ENCODE measurements at places on chromosomes 16 and 17.

- H3K4me3 ChIP-seq: peak overlapping the region; percentile 84
- peaks cover 34% of the 10 kb centered on the region for H3K4me1 ChIP-seq
- H3K36me3 ChIP-seq: peaks cover 2% of the 10 kb centered on the region
- no peaks in the 10 kb centered on the region for H3K27me3 ChIP-seq
These were observed 17.7 kb upstream of the RMI2 start for GRCh38 chr16:11327277-11328171.

GRCh38 chr17:46950997-46951621, 27.9 kb downstream of the RPRML start:
- no peak overlapping the region for H3K27ac ChIP-seq
- H3K4me1 ChIP-seq: peaks cover 6% of the 10 kb centered on the region
- H3K36me3 ChIP-seq: peaks cover 3% of the 10 kb centered on the region
- no peak overlapping the region for H3K4me3 ChIP-seq

DNA sequence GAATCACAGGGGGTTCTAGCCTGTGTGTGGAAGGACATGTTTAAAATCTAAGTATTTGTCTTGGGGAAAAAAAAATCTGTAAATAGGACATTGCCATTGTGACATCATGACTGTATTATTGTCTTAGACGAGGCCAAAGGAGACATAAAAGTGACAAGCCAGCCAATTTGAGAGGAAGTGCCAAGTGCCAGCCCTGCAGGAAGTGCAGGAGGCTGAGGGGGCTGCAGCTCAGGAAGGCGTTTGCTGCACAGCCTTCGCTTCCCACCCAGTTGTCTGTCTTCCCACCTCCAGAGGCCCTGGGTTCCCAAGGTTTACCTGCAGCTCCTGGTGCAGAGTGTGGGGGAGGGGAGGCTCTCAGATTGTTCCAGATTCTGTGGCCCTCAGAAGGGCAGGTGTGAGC, 1.3 kb downstream of the ADCY7 start:
- peaks cover 3% of the 10 kb centered on the region for H3K36me3 ChIP-seq
- no peaks in the 10 kb centered on the region for H3K27me3 ChIP-seq
- DNase-seq: no peak
- peaks cover 66% of the 10 kb centered on the region for H3K4me1 ChIP-seq
- peak overlapping the region; percentile 98 for H3K27ac ChIP-seq

- DNase-seq: no peak
- no peak overlapping the region for H3K4me3 ChIP-seq
- no peaks in the 10 kb centered on the region for H3K36me3 ChIP-seq
- peaks cover 67% of the 10 kb centered on the region for H3K27me3 ChIP-seq
- H3K4me1 ChIP-seq: peaks cover 6% of the 10 kb centered on the region
These were observed 88.9 kb downstream of the ASIC2 start for GRCh38 chr17:33204156-33204555.

DNA sequence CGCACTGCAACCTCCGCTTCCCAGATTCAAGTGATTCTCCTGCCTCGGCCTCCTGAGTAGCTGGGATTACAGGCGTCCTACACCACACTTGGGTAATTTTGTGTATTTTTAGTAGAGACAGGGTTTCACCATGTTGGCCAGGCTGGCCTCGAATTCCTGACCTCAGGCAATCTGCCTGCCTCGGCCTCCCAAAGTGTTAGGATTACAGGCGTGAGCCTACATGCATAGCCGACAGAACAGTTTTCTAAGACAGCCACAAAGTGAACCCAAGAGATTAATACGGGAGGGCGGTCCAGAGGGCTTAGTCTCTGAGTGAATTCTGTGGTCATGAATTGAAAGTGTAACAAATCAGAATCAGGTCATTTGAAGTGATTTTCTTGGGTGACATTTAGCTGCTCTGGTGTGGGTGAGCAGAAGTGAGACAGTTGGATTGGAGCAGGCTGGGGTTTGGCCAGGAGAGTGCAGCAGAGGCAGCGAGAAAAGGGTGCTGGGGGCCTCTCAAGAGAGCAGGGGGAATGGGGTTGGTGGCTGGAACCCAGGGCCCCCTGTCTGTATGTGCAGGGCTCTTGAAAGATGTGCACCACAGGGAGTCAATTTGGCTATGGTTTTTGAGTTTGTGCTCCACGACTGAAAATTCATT, 231.4 kb upstream of the WSCD1 start:
- H3K36me3 ChIP-seq: no peaks in the 10 kb centered on the region
- peaks cover 7% of the 10 kb centered on the region for H3K27me3 ChIP-seq
- DNase-seq: no peak
- peaks cover 2% of the 10 kb centered on the region for H3K4me1 ChIP-seq

- no peak for DNase-seq
- peaks cover 15% of the 10 kb centered on the region for H3K4me1 ChIP-seq
- peaks cover 3% of the 10 kb centered on the region for H3K36me3 ChIP-seq
- no peaks in the 10 kb centered on the region for H3K27me3 ChIP-seq
- peak overlapping the region; percentile 87 for H3K27ac ChIP-seq
These were observed 12.1 kb downstream of the CYB561 start for GRCh38 chr17:63433746-63434591.

DNA sequence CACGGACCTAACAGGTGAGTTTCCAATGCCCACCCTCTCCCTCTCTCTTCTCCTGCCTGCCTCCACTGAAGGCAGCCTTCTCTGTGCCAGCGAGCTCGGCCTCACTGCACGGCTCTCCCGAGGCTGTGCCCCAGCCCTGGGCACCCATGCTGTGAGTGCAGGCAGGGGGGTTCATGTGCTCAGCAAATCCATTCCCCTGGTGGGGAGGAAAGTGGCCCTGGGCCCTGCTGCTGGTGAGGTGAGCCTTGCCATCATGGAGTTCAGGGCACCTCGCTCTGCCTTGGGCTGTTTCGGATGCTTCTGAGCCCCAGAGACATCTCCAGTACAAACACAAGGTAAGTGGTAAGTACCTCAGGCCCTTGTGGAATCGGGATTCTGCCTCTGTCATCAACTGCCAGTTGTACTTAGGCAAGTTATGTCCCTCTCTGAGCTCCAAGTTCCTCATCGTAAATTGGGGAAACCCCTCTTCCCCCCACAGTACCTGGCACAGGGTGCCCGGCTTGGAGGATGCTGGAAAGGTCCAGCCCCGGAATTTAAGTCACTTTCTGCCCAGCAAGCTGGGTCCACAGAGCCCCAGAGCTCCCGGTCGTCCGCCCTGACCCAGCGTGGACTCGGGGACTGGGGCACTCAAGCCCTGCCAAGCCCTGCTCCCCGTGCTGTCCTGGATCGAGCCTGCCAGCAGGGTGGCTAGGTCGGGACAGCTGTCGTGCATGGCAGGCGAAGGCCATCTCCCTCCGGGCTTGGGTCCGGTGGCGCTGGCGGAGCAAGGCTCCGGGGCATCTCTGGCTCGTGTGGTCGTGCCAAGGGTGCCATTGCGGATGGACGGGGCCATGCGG, 684 bp upstream of the NUDT16L1 start:
- no peaks in the 10 kb centered on the region for H3K36me3 ChIP-seq
- H3K27me3 ChIP-seq: no peaks in the 10 kb centered on the region
- H3K4me1 ChIP-seq: peaks cover 10% of the 10 kb centered on the region
- no peak for DNase-seq
- peak overlapping the region; percentile 88 for H3K4me3 ChIP-seq
- peak overlapping the region; percentile 27 for H3K27ac ChIP-seq

- DNase-seq: no peak
- H3K36me3 ChIP-seq: no peaks in the 10 kb centered on the region
These were observed 59.5 kb upstream of the IRX3 start for GRCh38 chr16:54346041-54346440.

DNA sequence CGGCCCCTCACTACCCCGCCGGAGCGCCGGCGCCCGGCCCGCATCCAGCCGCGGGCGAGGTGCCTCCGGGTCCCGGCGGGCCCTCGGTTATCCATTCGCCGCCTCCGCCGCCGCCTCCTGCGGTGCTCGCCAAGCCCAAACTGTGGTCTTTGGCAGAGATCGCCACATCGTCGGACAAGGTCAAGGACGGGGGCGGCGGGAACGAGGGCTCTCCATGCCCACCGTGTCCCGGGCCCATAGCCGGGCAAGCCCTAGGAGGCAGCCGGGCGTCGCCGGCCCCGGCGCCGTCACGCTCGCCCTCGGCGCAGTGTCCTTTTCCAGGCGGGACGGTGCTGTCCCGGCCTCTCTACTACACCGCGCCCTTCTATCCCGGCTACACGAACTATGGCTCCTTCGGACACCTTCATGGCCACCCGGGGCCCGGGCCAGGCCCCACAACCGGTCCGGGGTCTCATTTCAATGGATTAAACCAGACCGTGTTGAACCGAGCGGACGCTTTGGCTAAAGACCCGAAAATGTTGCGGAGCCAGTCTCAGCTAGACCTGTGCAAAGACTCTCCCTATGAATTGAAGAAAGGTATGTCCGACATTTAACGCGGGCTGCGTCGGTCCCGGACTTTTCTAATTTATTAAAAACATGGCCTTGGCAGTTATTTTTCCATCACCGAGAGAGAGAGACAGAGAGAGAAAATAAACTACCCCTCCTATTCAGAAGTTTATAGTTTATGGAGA, 2.8 kb downstream of the IRX5 start:
- DNase-seq: no peak
- H3K27ac ChIP-seq: peak overlapping the region; percentile 37
- peaks cover 20% of the 10 kb centered on the region for H3K4me1 ChIP-seq
- peaks cover 8% of the 10 kb centered on the region for H3K36me3 ChIP-seq
- no peak overlapping the region for H3K4me3 ChIP-seq

DNA sequence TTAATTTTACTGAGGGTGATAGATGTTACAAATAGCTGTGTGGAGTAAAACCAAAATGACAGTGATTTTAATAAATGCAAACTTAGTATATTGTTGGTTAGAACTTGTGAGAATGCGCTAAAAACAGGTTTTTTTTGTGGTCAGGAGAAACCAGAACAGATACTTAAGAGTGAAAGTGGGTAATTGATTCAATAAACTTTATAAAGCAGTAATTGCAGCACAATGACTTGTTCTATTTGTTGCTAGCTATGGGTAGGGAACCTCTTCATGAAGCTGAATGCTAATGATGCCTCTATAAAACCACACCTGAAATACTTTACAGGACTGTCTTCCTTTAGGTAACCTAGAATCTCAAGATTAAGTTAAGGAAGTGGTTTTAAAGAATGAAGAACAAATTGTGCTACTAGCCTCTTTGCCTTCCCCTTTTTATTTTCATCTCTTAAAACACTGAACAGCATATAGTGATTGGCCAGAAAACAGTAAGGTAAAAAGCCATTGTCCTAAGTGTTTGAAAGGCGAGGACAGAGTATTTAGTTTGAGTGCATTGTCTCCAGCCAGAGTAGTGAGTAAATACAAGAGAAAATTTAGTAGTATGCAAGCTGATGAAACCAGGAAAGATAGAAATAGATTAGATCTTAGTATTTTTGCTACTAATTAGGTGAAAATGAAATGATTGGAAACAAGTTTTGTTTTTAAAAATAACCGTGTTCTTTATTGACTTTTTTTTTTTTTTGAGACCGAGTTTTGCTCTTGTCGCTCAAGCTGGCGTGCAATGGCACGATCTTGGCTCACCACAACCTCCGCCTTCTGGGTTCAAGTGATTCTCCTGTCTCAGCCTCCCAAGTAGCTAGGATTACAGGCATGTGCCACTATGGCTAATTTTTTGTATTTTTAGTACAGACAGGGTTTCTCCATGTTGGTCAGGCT, 6.0 kb downstream of the GGNBP2 start:
- peak overlapping the region; percentile 16 for H3K27ac ChIP-seq
- no peak for DNase-seq
- no peaks in the 10 kb centered on the region for H3K36me3 ChIP-seq
- no peaks in the 10 kb centered on the region for H3K27me3 ChIP-seq
- H3K4me3 ChIP-seq: peak overlapping the region; percentile 67
- peaks cover 45% of the 10 kb centered on the region for H3K4me1 ChIP-seq

GRCh38 chr17:43791589-43791988, 11.4 kb downstream of the CFAP97D1 start:
- DNase-seq: no peak
- H3K36me3 ChIP-seq: peaks cover 2% of the 10 kb centered on the region
- peaks cover 3% of the 10 kb centered on the region for H3K4me1 ChIP-seq
- H3K27me3 ChIP-seq: peaks cover 29% of the 10 kb centered on the region

DNA sequence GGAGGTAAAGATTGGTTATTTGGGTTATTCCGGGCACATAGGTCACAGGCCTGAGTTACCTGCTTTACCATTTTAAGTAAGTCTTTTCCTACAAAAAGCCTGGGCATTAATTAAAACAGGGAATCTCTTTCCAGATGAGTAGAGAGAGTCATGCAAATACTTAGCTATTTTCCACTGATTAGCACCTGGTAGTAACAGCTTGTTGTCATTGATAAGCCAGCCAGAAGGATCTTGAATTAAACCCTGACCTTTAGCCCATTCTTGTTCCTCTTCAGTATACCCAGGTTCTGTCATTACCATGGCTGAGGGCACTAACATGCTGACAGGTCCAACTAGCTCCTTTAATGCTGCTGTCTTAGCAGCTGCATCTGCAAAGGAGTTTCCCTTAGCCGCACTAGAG, 44.4 kb upstream of the ARL4D start:
- H3K4me3 ChIP-seq: no peak overlapping the region
- no peaks in the 10 kb centered on the region for H3K27me3 ChIP-seq
- H3K4me1 ChIP-seq: peaks cover 26% of the 10 kb centered on the region

DNA sequence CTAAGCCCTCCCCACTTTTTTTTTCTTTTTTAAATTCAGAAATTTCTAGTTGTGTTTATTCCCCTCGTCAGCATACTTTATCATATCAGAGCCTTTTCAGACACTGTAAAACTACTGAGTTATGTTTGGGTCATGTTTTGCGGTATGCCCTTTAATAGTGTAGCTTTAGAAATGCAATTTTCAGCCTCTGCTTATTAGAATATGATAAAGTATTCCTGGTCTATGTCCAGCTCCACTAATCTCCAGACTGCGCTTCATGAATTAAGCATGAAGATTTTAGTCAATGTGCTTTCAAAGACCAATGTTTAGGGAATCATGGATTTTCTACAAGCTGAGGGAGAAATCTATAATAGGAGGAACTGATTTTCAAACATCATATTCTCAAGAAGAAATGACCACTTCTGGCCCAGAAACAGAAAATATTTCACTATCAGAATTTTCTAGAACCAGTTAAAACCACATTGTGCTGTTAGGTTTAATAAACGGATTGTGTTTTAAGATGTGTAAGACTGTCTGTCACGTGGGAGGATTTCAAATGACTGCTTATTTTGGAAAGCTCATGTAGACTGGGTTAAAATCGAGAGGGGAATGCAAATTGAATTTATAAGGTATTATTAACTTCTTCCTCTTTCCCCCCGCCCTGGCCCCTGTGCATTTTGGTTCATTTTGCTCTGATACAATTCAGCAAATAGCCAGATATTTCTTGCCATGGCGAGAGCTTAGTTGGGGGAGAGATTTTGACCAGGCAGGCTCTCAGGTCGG, 498.5 kb downstream of the WWOX start:
- H3K27ac ChIP-seq: no peak overlapping the region
- H3K27me3 ChIP-seq: no peaks in the 10 kb centered on the region
- DNase-seq: no peak
- no peak overlapping the region for H3K4me3 ChIP-seq
- no peaks in the 10 kb centered on the region for H3K36me3 ChIP-seq
- no peaks in the 10 kb centered on the region for H3K4me1 ChIP-seq
